ENCODE measurements at places on chromosomes 12 and 14.

- no peak for DNase-seq
Measured at GRCh38 chr12:89451841-89452251, 72.8 kb downstream of the GALNT4 start.

- no peak for DNase-seq
Measured at GRCh38 chr12:12353807-12354206, 3.1 kb upstream of the BORCS5 start.

GRCh38 chr12:45260854-45261253 lies 45.0 kb downstream of the ANO6 start:
- no peak for DNase-seq

DNA sequence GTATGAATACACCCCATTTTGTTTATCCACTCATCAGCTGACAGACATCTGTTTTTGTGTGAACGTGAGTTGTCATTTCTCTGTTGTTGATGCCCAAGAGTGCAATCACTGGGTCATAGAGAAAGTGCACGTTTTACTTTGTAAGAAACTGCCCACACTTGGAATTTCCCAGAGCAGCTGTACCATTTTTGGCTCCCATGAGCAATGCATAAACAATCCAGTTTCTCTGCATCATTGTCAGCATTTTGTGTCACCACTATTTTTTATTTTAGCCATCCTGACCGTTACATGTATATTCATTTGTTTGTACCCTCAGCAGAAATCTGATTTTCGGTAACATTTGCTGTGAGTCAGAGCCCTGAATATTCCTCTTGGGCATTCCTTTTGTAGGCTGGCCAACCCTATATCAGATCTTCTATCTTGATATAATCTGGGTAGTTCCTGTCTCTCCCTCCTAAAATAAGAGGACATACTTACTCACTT lies 62.7 kb downstream of the RBM19 start:
- no peak for DNase-seq

DNA sequence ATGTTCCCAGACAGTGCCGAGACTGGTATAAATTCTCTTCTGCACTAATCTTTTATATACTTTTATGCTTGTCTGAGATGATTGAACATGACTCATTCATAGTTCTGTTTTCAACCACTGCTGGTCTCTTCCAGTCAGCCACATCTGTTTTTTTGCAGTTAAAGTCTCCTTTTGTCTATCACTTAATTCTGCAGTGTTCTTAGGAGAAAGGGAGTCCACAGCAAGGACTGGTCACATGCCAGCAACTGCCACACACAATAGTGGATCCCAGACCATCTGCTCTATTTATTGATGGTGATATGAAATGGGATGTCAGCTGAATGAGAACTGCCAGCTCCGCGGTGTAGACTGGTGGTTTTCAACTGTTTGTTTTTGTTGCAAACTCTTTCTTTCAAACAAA lies 379.8 kb downstream of the MED13L start:
- DNase-seq = no peak

DNA sequence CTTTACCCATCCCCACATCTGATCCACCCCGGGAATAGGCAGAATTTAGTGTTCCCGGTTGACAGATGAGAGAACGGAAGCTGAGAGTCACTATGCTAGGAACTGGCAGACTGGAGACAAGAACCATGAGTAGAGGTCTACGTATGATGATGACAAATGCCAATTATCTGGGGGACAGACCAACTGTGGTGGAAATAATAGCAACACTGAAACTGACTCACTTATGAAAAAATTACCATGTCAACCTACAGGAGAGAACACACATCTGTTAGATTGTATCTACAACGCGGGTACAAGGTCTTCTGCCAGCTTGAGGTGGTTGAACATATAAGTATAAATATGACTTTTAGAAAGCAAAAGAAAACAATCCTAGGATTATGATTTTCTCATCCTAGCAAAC lies 15.4 kb upstream of the SELPLG start:
- DNase-seq = no peak

- DNase-seq = peak; percentile 37
Measured at GRCh38 chr12:24363177-24363754, 413.8 kb upstream of the SOX5 start.

DNA sequence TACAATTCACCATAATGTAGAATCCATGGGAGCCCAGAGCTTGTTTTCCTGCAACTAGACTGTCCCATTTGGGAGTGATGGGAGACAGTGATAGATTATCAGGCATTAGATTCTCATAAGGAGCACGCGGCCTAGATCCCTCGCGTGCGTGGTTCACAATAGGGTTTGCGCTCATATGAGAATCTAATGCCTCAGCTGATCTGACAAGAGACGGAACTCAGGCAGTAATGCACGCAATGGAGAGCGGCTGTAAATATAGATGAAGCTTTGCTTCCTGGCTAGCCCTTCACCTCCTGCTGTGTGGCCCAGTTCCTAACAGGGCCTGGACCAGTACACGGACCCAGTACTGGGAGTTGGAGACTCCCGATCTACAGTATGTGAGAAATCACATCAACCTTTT lies 126.7 kb downstream of the FBXL14 start:
- DNase-seq = no peak

Measured in NCI-H187 (cell line).